Posterior vena cava (tissue), 2 donors: ENCODE measurements at places on chromosomes 2 and 18. TPM values are rescaled to one million over a fixed set of nuclear protein-coding genes. Genes with fewer than 3 reads are reported as not detected.

- DNase-seq = no peak
Observed at GRCh38 chr2:176892676-176893226, 319.8 kb upstream of the HNRNPA3 start.

The VWA3B gene
- total RNA-seq = not detected

The GNAL gene
- 16.9 TPM for total RNA-seq

DNA sequence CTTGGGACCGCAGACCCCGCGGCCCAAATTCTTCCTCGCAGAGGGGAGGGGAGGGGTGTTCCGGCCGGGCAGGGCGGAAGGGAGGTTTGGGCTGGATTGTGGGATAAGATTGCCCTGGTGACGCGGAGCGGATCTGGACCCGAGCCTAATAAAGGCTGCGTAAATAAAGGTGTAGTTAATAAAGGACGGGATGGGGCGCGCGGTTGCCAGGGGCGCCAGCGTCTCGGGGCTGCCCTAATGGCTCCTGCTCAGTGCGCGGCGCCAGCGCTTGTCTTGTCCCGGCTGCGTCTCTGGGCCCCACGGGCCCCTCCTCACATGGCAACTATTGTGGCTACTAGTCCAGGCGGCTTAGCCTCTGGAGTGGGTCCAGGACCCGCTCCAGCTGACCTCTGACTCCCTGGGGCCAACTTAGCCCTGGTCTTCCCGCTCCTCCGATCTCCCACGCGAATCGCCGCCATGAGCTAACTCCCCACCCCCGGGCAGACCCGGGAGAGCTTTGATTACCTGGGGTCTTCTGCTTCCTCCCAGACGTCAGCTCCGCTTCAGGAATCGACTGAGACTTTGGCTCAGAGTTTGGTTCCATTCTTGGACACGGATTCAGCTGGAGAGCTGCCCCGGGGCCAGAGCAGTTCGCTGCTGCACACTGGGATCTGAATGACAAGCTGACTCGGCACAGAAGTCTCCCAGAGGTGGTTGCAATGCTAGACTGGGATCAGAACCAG, 36.5 kb downstream of the SLC25A52 start:
- DNase-seq = peak; percentile 80

DNA sequence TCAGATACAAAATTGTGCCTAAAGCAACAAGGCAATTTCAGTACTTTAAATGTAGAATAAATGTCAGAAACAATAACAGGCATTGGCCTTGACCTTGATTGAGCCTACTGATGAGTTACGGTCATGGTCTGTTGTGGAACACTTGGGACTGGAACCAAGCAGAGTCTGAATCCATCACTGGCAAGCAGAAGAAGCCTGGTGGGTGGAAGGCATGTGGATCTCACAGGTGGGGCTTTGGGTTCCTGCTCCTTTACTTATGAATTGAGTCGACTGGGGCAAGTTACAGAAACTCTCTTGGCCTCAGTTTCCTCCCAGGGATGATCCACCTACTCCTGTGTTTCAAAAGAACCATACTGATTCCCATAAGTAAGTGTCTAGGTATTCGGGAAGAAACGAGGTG, 102.3 kb downstream of the KCNF1 start:
- DNase-seq = no peak

GRCh38 chr18:63834471-63835113, 52.9 kb upstream of the SERPINB2 start:
- no peak for DNase-seq

DNA sequence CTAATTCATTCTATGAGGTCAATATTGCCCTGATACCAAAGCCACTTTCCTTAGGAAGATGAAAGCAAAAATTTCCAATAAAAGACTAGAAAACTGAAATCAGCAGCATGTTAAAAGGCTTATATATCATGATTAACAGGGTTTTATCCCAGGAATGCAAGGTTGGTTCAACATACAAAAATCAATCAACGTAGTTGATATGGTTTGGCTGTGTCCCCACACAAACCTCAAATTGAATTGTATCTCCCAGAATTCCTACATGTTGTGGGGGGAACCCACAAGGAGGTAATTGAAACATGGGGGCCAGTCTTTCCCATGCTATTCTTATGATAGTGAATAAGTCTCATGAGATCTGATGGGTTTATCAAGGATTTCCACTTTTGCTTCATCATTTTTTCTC, 11.7 kb upstream of the ABCB11 start:
- no peak for DNase-seq

The PPIL3 gene
- total RNA-seq = 20.6 TPM

- DNase-seq = no peak
Observed at GRCh38 chr2:99833586-99834201, 308.7 kb downstream of the AFF3 start.

DNA sequence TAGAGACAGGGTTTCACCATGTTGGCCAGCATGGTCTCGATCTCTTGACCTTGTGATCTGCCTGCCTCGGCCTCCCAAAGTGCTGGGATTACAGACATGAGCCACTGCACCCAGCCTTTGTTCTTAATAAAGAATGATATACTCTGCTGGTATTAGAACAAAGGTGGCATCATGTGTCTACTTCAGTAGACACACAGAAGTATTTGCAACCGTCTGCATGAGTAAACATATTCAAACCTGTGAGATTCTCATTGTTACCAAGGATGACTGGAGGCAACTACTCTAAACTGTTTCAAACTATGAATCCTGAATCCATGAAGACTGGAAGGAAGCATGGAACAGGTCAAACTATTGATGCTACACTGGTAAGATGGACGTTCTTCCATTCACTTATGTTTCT, 32.1 kb downstream of the MBD2 start:
- DNase-seq = no peak

GRCh38 chr2:120765678-120766469, 30.2 kb downstream of the GLI2 start:
- peak; percentile 97 for DNase-seq

The HOXD1 gene
- 0.48 TPM for total RNA-seq

DNA sequence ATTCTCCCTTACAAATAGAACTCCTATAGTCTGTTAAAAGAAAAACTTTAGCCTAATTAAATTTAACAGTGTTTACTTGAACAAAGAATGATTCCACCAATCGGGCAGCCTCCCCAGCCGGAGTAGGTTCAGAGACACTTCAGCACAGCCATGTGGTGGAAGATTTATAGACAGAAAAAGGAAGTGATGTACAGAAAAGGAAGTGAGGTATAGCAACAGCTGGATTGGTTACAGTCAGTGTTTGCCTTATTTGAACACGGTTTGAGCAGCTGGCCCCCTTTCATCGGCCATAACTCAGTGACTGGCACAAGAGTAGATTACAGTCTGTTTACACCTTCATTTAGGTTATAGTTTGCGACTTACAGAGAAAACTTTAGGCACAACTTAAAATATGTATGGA, 2.1 kb upstream of the SKA1 start:
- no peak for DNase-seq

DNA sequence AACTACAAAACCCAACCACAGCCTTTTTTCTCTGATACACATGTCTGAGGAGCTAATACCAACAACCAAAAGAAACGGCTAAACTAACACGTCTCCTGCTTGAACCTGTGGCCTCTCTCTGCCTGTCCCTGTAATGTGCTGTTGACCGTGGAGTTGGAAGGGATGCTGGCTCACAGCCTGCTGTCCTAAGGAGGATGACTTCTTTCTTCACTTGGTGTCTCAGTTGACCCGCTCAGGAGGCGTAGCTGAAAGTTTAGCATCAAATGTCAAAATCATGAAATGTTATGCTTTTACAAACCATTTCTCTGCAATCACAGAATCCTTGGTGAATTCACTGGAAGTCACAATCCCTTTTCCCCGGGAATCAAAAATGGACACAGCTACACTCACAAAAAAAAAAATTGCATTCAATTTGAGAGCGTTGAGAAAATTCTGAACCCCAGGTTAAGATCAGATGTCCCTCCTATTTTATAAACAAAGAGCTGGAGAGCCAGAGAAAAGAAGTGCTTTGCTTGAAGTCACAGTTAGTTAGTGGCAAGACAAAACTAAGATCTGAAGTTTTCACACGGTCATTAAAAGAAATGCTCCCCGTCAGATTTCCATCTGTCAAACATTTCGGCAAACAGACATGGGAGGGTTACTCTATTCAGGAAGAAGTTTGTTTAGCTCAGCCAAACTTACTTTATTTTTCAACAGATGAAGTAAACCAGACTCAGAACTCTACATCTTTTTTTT, 74.3 kb downstream of the IRS1 start:
- no peak for DNase-seq

The RASGRP3 gene
- total RNA-seq = 13.8 TPM

The REEP1 gene
- 55.2 TPM for total RNA-seq

The SLC39A10 gene
- 23.6 TPM for total RNA-seq

- no peak for DNase-seq
Observed at GRCh38 chr2:152165780-152166179, 9.8 kb downstream of the STAM2 start.

- DNase-seq = no peak
Observed at GRCh38 chr2:207746131-207746530, 23.6 kb downstream of the FZD5 start.

DNA sequence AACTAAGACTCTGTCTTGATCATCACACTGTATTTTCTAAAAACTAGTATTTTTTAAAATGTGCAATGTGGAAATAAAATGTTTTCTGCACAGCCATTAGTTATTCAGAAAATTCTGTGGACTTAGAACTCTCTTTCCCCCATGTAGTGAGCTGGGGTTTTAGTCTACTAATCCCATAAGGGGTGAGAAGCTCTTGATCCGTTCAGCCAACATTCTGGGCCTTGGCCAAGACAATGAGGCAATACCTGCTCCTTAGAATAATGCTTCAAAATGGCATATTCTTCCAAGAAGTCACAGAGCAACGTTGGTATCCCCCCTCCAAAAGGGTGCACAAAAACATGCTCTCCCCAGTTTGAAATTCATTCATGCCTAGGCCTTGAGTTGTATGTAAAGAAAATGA, 4.0 kb downstream of the REEP1 start:
- no peak for DNase-seq

- DNase-seq = no peak
Observed at GRCh38 chr2:53941749-53942148, 29.0 kb downstream of the PSME4 start.

GRCh38 chr18:51933903-51934302, 406.1 kb upstream of the DCC start:
- no peak for DNase-seq

DNA sequence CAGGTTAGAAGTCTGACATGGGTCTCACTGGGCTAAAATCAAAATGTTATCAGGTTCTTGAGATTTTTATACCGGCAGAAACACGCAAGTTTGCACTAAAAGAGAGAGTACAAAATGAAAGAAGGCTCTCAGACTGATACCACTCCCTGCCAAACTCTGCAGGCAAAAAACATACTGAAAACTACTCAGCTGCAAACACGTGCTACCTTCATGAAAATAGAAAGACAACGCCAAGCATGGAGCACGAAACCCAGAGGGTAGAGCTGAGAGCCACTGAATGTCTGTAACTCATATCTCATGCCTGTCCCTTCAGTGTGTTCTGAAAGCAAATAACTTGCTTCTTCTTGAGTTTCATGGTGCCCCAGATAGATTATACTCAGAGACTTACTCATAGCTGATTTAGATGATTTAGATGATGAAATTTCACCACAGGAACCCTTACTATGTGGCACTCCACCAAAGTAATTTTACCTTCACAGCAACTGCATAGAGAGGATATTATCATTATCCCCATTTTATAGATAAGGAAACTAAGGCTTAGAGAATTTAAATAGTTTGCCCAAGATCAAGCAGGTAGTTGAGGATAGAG, 313.0 kb upstream of the SLC39A10 start:
- DNase-seq = no peak

DNA sequence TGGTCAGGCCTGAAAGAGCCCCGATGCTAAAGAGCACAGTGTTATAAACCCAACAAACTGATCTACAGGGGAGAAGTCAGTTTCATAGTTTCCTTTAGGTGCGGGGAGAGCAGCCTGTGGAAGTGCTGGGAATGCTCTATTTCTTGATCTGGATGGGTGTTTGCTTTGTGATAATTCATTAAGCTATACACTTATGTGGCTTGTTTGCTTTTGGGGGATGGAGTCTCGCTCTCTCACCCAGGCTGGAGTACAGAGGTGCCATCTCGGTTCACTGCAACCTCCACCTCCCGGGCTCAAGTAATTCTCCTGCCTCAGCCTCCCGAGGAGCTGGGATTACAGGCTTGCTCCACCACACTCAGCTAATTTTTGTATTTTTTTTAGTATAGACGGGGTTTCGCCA, 30.1 kb upstream of the CEP68 start:
- no peak for DNase-seq

- DNase-seq = no peak
Observed at GRCh38 chr2:214628091-214628490, 181.4 kb downstream of the BARD1 start.

- no peak for DNase-seq
Observed at GRCh38 chr2:50221106-50221505, 810.8 kb downstream of the NRXN1 start.

GRCh38 chr2:195674491-195675221, 17.6 kb downstream of the SLC39A10 start:
- no peak for DNase-seq

DNA sequence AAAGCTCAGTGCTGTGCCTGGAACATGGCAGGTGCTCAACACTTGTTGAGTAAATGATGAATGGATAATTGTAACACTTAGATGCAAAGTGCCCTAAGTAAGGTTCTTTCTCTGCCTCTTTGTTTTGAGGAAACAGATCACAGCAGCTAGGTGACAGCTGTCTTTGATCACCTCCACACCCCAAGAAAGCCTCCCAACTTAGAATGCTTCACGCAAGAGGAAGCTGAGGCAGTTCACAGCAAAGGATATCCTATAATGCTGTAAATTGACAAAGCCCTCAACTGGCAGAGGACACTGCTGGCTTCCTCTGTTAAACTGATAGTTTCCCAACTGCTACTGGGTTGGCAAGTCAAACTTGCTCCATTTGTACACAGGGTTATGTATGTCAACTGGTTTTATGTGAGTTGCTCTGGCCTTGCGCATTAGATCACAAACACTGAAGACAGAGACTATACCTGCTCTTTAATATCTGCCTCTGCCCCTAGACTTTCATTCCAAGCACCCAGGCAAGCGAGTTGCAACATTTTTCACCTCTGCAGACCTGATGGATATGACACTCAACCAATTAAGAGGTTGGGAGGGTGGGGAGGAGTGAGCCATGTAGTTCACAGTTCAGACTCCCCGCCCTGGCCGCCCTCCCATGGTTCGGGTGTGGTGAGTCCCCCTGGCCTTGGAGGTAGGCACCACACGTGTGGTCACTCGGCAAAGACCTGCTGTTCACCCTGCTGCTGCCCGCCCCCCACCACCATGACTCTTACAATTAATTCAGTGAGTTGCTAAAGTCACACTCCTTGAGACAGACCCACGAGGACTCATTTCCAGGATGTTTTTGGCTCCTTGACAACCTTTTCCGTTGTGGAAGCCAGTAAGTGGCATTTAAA, 4.8 kb upstream of the MALL start:
- no peak for DNase-seq

The ZNF236 gene
- total RNA-seq = 14.2 TPM

The C2orf66 gene
- not detected for total RNA-seq

- DNase-seq = no peak
Observed at GRCh38 chr2:157787364-157787938, 88.7 kb downstream of the ACVR1 start.

The SGPP2 gene
- not detected for total RNA-seq

The RUFY4 gene
- not detected for total RNA-seq

The SERPINB7 gene
- not detected for total RNA-seq

GRCh38 chr2:43227830-43228281, 1.4 kb upstream of the ZFP36L2 start:
- DNase-seq = no peak

- no peak for DNase-seq
Observed at GRCh38 chr2:48940606-48941005, 185.1 kb upstream of the LHCGR start.
